ENCODE measurements at places on chromosomes 3 and 15.
A peak's percentile ranks its signal among the peaks of the same experiment; 100 is the strongest.

GRCh38 chr3:152268555-152269055 is at the start of gene MBNL1:
Gene MBNL1 (plus strand): TSS chr3:152268929. CDS start chr3:152300194, 31,265 bp downstream.
- peak; percentile 94 for DNase-seq

DNA sequence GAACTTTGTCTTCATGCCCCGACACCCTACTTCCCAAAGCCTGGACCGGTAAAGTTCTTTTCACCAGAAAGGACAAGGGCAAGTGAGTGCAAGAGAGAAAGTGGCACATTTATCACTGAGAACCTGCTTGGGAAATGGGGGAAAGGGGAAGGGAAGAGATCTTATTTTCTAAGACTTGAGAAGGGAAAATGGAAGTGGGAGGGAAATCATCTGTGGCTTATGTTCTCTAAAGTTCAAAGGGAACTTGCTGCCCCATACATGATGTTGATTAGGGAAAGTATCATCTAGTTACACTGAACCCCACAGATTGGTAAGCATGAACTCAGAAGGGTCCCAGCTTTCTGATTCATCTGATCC is 199.5 kb upstream of the LPP start:
- DNase-seq: no peak

- no peak for DNase-seq
Measured at GRCh38 chr3:42339321-42339720, 71.1 kb downstream of the LYZL4 start.

- no peak for DNase-seq
Measured at GRCh38 chr3:122357828-122358702, 25.0 kb downstream of the MIX23 start.

- no peak for DNase-seq
Measured at GRCh38 chr3:70386043-70386442, 73.6 kb upstream of the MDFIC2 start.

DNA sequence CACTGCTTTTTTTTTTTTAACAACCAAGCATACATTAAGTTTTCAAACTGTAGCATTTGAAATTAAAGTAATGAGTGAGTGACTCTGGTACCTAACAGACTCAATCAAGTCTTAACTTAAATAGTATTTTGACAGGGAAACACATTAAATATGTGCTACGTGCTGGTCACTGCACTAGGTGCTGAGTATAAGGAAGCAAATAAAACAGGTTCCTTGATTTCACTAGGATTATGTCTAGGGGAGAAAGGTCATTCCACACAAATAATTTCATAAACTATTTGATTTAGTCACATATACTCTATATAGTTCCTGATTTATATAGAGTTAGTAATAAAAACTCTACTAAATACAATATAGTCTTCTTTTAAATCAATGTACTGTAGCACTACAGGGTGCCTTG is 89.4 kb downstream of the SUCLG2 start:
- DNase-seq: no peak

GRCh38 chr3:162770551-162770950 is 1273.9 kb downstream of the OTOL1 start:
- DNase-seq: no peak

DNA sequence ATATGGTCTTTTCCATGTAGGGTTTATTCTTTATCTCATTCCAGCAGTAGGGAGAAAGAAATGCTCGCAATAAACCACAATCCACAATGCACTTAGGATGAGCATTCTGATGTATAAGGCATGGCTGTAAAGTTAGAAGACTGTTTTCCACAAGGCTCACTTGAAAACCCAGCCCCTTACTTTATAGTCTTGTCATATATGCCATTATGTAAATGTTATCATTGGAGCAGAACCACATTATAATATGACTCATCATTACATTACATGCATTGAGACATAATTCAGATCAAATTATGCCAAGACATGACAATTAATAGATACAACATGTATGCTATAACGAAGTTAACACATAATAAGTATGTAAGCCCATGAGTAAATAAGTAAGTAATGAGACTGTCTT is 348.1 kb downstream of the LSAMP start:
- DNase-seq: no peak

GRCh38 chr3:125585595-125586223 is 9.6 kb downstream of the OSBPL11 start:
- no peak for DNase-seq

GRCh38 chr15:38354315-38354929 is 99.5 kb upstream of the FAM98B start:
- no peak for DNase-seq

DNA sequence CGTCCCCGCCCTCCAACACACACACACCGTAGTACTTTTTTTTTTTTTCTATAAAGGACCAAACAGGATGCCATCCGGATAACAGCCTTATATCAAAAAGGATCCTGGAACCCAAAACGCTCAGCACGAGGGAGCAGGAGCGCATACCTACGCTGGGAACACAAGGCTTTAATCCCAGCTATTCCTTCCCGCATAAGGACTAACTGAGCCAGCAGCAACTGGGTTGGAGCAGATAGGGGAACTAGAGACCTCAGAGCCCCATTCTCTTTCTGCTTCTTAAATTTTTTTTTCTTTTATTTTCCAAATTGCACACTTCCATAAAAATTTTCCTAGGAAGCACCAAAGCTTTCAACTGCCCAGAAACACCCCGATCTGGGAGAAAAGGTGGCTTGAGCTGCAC is 1.3 kb downstream of the TRANK1 start:
- no peak for DNase-seq

- no peak for DNase-seq
Measured at GRCh38 chr3:30843877-30844276, 50.6 kb downstream of the GADL1 start.

DNA sequence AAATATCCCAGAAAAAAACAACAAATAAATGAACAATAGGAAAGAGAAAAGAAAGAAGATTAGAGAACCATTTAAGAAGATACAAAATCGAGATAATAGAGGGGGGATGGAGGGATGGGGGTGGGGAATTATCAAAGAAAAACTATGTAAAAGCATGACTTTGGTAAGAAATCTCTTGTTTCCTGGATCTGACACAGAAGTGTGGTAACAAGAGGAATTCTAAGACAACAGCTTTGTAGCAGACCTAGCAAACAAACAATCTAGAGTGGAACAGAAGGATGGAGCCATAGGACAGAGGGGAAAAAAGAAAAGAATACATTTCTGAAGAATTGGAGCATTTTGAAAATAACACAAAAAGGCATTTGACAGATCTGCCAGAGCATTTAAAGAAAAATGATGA is 49.3 kb upstream of the HEG1 start:
- no peak for DNase-seq

- no peak for DNase-seq
Measured at GRCh38 chr3:196499061-196499460, 4.5 kb downstream of the RNF168 start.

GRCh38 chr15:56871185-56871584 is 47.3 kb upstream of the TCF12 start:
- no peak for DNase-seq

DNA sequence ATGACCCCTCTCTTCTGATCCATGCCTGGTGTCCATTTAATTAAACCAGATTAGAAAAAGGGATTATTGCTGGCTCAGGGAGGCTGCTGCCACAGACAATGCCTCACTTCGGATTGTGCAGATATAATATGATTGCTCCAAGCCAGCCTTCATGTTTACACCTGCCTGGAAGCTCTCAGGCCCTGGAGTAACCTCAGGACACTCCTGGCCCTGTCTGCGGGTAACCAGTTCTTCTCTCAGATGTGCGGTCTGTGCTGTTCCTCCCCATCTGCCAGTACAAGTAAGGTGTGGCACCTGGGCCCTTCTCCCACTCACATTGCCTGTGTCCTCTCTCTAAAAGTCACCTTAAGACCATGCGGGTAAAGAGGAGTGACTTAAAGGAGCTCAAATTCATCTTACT is 8.8 kb upstream of the GOLGA8J start:
- DNase-seq: no peak

DNA sequence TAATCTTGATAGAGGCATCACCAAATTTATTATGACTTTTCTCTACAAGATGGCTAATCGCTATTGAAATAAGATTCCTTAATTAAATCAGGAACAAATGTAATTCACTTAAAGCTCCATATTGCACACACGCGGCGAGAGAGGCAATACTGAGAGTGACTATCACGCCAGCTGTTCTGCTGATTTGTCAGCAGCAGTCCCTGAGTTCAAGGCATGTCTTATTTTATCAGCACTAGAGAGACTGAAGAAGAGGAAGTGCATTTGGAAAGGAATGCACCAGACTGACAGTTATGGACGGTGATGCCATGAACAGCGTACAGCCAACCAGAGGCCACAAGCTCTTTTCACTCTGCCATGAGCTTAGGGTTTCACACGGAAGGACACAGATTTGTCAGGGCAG is 83.6 kb upstream of the SLCO3A1 start:
- no peak for DNase-seq

DNA sequence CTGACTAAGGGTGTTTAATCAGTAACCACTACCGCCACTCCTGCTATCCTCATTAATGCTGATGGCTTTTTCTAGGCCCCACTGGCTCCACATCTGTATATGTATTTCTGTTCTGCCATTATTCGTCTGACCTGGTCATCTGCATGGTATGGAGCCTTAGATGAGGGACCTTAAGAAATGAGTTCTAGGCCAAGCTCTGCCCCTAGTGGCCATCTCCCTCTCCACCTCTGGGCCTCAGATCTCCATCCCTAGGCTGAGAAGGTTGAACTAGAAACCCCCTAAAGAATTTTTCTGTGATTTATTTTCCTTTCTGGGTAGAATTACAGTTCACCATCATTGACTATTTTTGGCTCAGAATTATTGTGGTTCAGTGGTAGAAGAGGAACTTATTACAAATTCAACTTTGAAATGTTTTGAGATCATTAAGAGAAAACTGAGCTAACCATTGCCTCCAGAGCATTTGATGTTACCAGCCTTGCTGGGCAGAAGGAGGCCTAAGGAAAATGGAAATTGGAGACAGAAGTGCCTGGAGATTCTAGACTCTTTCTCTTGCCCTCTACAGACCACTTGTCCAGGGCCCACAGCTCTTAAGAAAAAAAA is 325.2 kb upstream of the NR2E3 start:
- DNase-seq: no peak
